ENCODE measurements at places on chromosomes 6 and 20.

DNA sequence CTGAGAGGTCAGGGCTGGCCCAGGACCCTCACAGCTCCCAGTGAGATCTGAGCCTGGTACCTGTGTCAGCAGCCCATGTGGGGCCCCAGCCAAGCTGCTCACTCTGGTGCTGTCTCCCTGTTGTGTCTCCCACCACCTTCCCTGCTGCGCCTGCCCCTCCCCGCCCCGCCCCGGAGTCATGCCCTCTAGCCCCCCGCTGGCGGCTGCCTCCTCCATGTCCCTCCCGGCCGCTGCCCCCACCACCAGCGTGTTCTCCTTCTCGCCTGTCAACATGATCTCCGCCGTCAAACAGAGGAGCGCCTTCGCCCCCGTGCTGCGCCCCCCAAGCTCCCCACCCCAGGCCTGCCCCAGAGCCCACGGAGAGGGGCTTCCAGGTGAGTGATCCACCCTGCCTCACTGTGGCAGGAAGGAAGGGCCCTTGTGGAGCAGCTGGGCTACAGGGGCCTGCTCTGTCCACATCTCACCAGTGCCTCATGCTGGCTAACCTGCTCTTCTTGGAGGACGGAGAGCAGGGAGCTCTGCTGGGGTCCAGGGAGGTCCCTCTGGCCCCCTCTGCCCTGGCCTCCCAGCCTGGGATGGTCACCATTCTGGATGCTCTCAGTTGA is 44.9 kb downstream of the CPXM1 start:
- DNase-seq = no peak

DNA sequence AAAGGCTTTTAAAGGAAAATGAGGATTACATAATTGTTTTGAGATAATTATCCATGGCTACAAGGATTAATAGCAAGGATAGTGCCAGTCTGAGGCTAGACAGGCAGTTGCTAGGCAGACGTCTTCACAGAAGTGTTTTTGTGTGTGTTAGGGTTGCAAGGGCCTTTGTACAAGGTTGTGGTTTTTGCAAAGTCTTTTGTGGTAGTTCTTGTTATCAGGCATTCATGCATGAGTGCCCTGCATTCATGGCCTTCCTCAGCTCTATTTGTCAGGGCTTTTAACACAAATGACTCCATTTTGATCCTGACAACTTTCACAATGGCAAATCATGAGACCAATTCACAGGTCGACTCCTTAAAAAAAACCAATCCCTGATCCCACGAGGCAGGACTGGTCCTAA is 68.1 kb upstream of the TXNDC5 start:
- DNase-seq = no peak

- no peak for DNase-seq
Measured at GRCh38 chr6:146795479-146796133, 196.8 kb downstream of the ADGB start.

DNA sequence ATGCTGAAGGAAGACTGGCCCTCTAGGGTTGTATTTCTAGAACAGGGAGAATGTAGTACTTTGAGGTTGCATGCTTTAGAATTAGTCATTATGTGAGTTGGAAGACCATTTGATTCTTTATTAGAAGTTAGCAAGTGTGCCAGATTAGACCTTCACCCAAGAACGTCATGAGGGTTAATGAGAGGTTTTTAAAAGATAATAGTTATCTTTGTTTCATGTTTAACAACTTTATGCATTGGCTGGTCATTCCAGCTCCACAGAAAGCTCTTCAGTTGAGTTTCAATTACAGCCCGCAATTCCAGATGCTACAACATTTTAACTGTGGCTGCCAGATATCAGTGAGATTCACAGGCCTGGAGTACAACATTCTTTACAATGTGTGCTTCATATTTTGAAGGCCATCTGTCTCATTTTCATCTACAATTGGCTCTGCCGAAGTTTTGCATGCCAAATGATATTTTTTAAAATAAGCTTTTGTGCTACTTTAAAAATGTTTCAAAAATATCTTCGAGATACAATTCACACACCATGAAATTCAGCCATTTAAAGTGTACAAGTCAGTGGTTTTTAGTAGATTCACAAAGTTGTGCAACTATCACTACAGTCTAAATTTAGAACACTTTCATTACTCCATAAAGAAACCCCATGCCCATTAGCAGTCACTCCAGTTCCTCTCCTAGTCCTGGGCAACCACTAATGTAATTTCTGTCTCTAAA is 61.1 kb upstream of the FBXO30 start:
- DNase-seq = no peak

DNA sequence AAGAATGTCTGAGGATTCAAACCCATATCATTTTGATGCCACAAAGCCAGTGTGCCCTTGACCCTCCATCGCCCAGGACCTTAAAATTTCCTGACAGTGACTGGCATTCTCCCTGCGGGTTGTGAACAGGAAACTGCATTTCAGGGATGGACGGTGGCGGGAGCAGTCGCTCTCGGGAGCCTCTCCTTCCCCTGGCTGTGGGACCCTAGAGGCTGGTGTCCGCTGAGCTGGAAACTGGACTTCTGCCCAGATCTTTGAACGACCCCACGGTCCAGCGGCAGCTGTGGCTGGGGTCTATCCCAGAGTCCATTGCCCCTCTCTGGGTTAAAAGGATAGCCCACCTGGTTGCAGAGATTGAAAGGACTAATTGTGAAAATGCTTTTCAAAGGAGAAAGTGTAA is 1.4 kb upstream of the SEC63 start:
- no peak for DNase-seq

DNA sequence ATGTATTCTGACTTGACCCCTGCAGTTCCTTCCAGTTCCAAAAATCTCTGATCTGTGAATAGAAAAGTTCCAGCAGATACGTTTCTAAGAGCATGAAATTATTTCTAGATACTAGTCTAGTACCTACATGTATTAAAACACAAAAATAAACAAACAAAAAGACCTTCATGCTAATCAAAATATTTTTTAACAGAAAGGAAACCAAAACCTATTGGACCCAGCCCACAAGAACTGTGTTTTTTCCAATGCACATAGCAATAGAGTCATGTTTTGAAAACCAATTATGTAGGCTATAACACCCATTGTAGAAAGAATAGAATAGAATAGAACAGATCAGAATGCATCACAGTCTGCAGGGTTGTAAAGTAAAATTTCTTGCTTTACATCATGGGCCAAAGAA is 158.6 kb upstream of the TNFAIP3 start:
- no peak for DNase-seq

DNA sequence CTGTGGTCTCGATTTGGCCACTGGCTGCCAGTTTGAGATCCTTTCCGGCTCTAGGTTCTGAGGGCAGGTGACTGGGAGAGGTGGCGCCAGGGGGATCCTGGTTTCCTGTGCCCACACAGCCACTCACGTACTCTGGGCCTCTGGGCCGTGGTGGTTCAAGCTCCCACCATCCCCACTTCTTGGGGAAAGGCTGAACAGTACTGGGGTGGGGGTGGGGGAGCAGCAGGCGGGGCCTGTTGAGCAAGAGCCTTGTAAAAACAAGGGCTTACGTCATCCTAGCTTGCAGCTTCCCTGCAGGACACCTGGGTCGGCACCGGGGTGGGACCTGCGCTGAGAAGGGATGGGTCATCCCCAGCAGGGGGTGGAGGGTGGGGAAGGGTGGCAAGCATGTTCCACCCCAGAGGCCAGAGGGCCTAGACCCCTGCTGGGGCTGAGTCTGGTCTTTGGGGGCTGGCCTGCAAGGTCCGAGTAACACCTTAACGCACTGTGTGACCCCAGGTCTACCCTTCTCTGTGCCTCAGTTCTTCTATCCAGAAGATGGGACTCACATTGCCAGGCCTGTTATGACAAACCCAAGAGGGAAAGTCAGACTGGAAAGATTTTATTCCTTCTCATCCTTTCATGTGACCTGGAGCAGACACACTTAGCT is 3.1 kb upstream of the CEBPB start:
- peak; percentile 39 for DNase-seq

DNA sequence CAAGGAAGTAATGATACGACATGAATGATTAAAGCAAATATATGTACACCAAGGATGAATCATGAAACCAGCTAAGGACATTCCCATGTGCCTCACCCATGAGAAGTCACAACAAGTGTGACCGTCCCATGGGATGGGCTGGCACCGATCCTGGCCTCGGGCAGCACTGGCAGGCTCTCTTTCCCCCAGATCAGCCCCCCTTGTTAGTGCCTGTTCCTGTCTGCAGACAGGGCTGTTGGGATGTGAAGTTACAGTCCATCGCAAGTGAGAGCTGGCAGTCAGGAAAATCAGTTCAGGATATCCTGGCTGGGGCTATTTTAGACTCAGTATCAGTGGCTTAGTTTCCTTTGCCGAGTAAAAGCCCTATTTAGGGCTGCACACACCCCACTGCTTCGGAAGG is 129.2 kb upstream of the SNX9 start:
- peak; percentile 9 for DNase-seq

DNA sequence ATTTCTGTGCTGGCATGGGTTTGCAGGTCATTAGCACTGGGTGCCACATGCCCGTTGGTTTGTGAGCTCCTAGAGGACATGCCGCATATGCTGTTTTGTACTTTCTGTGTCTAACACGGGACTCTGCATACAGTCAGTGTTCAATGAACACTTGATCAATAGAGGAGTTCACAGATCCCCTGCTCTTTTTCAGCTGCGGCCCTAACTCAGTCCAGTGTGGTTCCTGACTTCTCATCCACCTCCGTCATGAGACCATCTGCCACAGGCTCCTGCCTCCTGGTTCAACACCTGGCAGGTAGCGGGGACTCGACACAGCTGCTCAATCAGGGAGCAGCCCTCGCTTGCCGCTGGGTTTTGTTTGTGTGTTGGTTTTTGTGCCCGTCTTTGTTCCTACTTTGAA is 13.8 kb upstream of the BMP7 start:
- no peak for DNase-seq

GRCh38 chr6:170056278-170056711 is 234.6 kb downstream of the DLL1 start:
- DNase-seq = no peak

DNA sequence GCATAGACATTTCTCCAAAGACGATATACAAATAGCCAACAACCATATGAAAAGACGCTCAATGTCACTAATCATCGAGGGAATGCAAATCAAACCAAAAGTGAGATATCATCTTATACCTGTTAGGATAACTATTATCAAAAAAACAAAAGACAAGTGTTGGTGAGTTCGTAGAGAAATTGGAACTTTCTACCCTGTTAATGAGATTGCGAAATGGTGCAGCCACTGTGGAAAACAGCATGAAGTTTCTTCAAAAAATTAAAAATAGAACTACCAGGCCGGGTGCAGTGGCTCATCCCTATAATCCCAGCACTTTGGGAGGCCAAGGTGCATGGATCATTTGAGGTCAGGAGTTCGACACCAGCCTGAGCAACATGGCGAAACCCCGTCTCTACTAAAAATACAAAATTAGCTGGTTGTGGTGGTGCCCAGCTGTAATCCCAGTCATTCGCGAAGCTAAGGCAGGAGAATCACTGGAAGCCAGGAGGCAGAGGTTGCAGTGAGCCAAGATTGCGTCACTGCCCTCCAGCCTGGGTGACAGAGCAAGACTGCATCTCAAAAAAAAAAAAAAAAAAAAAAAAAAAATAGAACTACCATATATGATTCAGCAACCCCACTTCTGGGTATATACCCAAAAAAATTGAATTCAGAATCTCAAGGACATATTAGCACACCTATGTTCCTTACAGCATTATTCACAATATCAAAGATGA is 170.0 kb upstream of the ZNF184 start:
- no peak for DNase-seq

DNA sequence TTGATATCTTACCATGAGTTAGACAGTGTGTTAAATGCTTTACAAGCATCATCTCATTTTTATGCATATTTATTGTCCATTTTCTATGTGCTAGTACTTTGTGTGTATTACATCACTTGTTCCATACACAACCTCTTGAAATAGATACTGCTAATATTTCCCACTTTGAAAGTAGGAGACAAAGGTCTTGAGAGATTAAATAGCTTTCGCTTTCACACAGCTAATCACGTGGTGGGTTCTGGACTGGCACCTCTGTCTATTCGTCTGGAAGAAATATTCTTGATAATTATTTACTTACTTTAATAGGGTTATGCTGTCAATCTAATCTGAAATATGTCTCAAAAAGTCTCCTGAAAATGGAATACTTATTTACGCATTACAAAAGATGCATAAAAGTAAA is 30.2 kb downstream of the EPHA7 start:
- DNase-seq = no peak

- no peak for DNase-seq
Measured at GRCh38 chr6:35089216-35089934, 51.8 kb downstream of the TCP11 start.

DNA sequence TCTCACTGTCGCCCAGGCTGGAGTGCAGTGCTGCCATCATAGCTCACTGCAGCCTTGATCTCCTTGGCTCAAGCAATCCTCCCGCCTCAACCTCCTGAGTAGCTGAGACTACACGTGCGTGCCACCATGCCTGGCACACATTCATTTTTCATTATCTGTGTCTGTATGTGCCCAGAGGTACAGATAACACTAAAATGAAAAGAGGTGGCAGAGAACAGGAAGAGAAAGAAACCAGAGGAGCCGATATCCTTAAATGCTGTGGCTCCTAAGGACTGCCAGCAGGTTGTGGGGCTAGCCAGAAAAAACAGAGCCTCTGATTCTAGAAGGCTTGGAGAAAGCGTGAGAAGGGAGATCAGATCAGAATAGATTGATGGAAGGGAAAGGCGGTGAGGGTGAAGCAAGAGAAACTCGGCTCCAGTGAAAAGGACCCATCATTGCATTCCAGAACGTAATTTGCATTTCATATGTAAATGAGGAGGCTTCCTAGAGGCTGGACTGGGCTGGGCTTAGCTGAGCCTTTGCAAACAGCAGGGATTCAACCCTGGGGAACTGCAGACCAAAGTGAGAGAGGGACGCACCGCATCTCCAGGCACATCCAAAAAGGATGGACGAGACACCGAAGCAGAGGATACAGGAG is 64.2 kb downstream of the GCNT2 start:
- DNase-seq = no peak

DNA sequence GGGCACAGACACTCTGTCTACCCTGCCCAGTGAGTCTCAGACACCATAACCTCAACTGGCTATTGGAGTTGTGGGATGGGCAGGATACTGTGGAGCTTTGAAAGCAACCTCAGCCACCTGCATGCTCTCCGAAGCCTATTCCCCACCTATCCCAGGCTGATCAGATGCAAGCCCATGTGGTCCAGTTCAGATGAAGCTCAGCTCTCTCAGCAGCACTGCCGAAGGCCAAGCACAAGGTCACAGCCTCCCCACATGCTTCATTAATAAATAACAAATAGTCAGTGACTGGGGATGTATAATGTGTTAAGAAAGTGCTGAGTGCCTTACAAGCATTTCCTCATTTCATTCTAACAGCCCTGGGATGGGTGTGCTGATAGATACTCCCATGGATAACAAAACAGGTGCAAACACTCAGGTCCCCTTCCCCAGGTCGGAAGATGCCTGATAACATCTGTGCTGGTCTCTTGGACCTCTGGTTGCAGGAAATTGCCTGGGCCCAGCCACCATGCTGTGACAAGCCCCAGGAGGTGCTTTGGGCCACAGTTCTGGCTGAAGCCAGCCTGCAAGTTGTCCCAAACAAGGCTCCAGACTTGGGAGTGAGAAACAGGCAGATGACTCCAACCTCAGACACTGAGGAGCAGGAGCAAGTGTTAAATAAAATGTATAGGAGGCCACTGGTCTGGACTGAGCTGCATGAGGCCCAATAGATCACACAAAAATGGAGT is 3.7 kb downstream of the ACSS1 start:
- DNase-seq = no peak

- DNase-seq = no peak
Measured at GRCh38 chr6:162443101-162443500, 284.5 kb downstream of the PRKN start.

GRCh38 chr20:14445310-14445709 is 107.9 kb upstream of the FLRT3 start:
- DNase-seq = peak; percentile 51

Data from fibroblast of skin of scalp (primary cell).